ENCODE measurements at places on chromosomes 3 and 15.

DNA sequence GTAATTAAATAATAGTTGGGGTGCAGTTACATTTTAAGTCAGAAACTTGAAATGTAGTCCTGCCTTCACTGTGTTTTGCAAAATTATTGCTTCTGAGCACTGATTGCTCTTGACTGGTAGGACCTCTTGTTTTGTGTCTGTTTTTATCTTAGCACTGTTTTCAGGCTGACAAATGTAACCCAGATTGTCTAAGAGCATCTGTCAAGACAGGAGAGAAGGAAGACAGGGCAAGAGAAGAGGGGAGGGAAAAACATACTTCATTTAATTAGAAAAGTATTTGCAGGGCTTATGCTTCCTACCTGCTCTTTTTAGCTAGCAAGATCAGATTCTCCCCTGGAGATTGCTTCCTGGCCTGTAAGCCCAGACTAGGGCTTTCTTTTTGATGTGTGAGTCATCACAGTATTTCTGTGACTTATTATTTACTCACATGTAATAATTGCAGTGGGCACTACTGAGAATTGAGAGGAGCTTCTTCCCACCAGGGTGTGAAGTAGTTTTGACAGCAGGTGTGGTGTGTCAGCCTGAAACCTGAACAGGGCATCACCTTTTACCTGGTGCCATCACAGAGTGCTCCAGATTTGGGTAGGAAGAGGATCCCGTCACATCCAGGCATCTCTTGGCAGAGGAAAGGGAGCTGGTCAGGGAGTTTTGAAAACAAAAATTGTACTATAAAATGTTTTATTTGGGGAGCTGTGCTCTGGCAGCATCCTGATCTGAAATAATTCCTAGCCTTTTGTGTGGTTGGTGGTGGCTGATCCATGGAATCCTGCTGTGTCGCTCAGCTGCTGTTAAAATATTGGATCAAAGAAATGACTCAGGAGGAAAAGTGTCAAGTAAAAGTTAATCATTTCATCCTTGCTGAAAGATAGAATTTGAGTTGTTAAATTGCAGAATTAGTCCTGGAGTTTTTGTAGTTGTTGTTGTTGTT is 98.2 kb downstream of the TMEM108 start:
- no peak for DNase-seq

DNA sequence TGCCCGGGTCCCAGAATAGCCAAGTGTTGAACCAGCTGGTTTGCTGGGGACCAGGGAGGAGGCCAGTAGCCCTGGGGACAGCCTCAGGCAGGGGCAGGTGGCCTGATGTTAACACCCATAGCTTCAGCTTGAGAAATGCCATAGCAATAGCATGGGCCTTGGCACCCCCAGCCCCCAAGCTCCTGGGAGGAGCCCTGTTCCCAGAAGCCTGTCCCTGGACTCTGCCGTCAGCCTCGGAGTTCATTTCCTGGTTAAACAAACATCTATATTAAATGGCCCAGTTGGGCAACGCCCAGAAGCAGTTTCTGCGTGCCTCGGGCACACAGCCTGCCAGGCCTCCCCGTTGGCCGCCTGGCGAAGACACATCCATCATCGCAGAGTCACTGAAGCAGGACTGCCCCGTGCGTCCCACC is 58.2 kb downstream of the FGD5 start:
- DNase-seq = no peak

DNA sequence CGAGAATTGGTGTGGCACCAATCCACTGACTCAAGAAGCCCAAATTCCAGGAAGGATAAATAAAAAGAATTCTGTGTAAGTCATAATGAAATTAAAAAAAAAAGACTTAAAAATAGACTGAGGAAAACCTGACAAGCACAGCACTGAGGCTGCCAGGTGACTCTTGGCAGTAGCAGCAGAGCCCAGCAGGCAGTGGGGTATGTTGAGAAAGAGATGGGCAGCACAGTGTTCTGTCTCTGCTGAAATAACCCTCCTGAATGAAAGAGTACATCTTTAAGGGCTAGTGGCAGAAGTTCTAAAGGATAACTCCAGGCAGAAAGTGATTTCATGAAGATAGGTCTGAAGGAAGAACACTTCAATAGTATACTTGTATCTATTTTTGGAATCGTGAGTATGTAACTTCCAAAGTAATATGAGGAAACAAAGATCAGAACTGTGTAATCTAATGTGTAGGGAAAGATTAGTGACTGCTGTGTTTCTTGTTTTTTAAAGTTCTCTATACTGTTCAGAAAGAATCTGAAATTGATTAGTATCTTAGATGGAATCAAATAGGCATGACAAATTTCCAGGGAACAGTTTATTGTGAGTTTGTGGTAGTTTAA is 75.9 kb downstream of the RAB7A start:
- no peak for DNase-seq

DNA sequence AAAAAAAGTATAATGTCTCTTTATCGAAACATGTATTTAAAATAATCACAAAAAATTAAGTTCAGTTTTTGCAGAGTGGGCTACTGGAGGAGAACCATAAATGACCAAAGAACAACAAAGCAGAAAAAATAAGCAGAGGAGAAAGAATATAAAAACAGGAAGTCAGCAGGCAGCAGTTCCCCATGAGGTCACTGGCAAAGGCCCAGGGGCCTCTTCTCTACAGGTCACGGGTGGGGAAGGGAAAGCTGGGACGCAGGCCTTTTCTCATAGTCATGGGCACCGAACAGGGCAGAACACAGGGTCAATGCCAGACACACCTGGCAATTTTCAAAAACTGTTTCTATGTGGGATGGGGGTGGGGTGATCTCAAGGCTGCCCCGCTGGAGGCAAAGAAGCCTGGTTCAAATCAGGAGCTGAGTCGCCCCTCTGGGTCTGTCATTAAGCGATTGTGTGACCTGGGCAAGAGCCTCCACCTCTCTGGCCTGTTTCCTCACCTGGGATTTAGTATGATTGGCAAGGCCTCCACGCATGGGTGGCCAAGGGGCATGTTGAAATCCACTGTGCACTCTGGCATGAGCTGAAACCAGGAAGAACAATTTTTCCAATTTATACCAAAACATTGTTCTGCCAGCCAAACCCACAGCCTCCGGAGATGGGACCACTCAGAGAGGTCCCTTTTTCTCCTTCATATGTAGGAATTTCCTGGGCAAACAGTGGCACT is 43.8 kb upstream of the UACA start:
- DNase-seq = no peak

DNA sequence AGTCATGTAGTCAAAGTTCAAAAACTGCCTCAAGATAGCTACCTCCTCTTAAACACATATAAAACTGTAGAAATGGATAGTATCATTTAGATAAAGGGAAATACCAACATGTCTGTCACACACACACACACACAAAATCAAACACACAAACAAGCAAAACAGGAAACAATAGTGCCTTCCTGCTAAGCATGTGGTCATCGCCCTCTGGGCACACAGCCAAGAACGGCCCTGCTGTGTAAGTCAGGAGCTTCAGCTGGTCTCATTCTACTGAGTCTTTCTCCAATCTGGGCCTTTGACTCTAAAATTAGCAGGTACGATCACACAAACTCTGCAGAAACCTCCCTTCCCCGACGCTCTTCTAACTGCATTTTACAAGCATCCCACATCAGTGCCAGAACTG is 272.2 kb upstream of the CHRNA7 start:
- peak; percentile 10 for DNase-seq

- DNase-seq = no peak
Observed at GRCh38 chr3:3726549-3726948, 72.7 kb upstream of the LRRN1 start.

- DNase-seq = no peak
Observed at GRCh38 chr3:14801031-14801430, 17.7 kb upstream of the FGD5 start.
